ENCODE measurements at places on chromosomes 6 and 20.

- peak; percentile 80 for DNase-seq
Observed at GRCh38 chr20:1802385-1803060, 92.7 kb upstream of the SIRPA start.

DNA sequence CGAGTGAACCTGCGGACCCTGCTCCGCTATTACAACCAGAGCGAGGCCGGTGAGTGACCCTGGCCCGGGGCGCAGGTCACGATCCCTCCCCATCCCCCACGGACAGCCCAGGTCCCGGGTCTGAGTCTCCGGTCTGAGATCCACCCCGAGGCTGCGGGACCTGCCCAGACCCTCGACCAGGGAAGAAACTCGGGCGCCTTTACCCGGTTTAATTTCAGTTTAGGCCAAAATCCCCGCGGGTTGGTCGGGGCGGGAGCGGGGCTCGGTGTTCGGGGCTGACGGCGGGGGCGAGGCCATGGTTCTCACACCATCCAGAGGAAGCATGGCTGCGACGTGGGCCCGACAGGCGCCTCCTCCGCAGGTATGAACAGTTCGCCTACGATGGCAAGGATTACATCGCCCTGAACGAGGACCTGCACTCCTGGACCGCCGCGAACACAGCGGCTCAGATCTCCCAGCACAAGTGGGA lies 46.9 kb upstream of the TRIM26 start:
- no peak for DNase-seq

DNA sequence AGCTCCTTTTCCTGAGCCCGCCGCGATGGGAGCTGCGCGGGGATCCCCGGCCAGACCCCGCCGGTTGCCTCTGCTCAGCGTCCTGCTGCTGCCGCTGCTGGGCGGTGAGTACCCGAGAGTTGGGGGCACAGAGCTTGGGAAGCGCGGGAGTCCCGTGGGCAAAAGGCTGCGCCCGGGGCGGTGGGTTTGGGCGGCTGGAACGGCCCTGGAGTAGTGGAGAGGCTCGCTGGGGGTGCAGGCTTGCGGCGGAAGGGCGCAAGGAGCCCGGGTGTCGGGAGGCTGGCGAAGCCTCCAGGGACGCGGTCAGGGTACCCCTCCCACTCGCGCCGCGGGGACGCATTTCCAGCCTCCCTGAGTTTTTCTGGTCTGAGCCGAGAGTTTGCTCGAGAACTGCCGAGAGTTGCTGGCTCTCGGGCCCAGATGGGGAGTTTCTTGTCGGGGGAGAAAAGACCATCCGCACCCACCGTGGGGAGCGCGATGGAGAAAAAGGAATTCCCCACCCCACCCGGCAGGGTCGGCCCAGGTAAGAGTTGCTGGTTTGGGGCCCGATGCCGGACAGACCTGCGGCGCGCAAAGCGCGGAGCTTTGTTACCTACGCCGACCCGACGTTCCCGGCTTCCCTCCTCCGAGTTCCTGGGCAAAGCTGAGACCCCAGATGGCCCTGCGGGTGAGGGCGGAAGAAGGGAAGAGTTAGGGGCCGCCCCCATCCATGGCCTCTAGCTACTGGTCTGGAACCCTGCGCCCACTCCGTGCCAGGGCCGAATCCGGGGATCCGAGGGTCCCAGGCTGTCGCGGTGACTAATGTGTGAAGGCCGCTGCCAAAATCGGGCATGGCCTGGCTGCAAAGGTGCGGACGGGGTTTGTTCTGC lies 584 bp downstream of the PTK7 start:
- peak; percentile 45 for DNase-seq

DNA sequence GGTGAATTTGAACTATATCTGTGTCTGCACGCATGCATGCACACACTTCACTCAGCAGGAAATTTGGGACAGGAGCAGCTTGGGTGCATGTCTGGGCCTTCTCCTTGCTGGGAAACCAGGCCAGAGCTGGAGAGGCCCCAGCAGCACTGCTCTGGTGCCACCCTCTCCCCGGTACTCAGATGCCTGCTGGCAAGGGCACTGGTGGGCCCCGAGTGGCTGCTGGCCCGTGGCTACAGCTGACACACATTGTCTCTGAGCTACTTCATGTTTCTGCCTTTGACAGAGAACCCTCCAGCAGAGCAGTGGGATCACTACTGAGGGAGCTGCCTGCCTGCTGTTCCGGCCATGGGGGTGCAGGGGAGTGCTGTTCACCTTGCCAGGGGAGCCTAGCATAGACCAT lies 37.5 kb downstream of the DLGAP4 start:
- DNase-seq: no peak

DNA sequence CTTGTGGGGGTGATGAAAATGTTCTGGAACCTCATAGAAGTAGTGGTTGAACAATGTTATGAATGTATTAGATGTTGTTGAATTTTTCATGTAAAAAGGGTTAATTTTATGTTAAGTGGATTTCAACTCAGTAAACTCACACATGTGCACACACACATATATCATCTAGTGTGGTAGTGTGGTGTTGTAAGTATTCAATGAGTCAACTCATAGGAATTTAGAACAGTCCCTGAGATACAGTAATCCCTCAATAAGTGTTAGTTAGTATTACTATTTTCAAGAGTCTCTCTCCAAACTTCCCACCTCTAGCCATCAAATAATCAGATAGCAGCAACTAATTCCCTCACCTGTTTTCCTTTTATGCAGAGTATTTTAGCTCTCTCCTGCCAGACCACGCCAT lies 563.1 kb upstream of the JARID2 start:
- DNase-seq: no peak

DNA sequence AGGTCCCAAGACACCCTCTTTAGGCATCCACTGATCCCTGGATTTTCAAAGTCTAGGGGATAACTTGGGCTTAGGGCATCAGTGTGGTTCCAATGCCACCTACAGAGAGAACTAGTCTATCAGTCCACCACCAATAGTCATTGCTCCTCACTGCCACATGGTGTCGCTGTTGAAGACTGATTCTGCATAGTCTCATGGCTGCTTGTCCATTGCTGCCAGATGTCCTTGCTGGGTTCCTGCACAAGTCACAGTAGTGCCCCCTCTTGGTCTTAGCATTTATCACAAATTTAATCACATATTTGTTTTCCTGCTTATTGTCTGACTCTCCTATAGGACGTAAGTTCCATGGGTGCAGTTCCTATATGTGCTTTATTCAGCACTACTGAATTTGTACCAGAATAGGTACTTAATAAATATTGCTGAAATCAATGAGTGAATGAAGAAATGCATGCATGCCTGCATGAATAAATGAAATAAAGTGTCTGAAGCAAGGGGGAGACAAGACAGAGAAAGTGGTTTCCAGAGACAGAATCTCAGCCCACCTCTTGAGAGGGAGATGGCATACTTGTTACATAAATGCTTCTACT lies 45.9 kb upstream of the RALY start:
- DNase-seq: peak; percentile 15

DNA sequence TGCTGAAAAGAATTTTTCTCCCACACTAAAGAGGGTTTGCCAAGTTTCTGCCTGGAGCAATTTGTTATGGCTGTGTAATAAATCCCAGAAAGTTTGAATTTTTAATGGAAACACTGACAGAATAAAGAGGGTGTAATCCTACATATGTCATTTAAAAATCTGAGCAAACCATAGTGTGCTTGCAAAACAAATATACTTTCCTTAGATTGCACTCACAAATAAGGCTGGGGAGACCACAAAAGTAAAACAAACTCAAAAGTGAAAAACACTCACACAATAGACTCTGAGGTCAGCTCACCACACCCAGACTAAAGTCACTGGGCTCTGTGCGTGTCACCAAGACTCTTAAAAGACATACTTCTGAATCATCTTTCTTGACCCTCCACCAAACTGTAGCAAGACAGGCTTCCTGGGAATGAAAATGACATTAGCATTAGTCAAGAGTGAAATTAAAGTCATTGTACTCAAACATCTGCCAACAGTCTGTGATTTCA lies 4.8 kb upstream of the ATXN1 start:
- DNase-seq: no peak
